ENCODE measurements at places on chromosomes 1 and 21.

- DNase-seq: no peak
These were observed 27.1 kb upstream of the EPHB2 start for GRCh38 chr1:22683547-22683946.

GRCh38 chr1:14738235-14738634 is 139.8 kb downstream of the KAZN start:
- DNase-seq: no peak

GRCh38 chr21:43817157-43818086 is 28.0 kb downstream of the RRP1 start:
- no peak for DNase-seq

GRCh38 chr1:17053086-17053684 is 647 bp downstream of the SDHB start:
- no peak for DNase-seq

DNA sequence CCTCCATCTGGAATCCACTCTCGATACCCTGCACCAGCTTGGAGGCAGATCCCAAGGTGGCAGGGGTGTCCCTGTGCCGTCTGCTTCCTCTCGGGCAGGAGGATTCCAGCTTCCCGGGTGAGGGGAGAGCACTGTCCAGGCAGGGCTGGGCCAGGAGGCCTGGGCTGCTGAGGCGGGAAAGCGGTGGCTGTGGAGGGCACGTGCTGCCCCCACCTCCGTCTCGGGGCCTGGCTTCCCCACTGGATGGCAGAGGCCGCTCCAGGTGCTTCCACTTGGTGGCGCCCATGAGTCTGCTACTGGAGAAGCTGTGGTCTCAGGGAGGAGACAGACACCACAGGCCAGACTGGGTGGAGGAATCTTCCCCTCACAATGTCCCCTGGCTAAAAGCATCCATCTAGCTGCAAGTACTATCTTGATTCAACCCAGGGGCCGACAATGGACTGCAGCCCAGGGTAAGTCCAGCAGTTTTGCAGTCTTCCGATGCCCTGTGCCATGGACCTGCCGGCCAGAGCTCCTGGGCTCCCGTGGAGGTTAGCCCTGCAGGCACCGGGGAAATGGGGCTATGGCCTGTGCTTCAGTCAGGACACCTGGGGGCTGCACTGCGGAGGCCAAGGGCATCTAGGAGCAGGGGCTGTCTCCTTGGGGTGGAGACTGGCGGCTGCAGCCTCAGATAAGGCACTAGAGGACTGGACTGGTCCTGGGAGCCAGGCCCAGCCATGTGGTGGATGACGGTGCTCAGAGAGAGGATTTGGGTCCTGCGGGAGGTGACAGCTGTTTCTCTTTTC is 41.3 kb upstream of the EIF4G3 start:
- no peak for DNase-seq

DNA sequence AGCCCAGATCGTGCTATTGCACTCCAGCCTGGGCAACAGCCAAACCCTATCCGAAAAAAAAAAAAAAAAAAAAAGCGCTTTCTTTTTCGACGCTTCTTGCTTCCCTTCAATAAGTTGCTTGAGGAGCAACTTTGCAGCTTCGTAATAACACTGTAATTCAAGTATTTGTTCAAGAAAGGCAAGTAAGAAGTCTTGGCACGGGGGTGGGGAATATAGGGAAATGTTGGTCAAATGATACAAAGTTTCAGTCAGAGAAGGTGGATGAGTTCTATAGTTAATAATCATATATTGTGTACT is 871 bp upstream of the PSMA5 start:
- no peak for DNase-seq

GRCh38 chr1:64691626-64692025 is 53.2 kb upstream of the RAVER2 start:
- no peak for DNase-seq

Measured in activated gamma-delta T cell treated with anti-CD3 and anti-CD28 coated beads, Interleukin-2, amount 50 U/mL, for 16 hours (primary cell).